ENCODE measurements at places on chromosomes 4 and X.
A peak's percentile ranks its signal among the peaks of the same experiment; 100 is the strongest.

- peak; percentile 39 for DNase-seq
These were observed at the start of gene CCNQ for GRCh38 chrX:153598541-153599191. TSS of gene CCNQ (minus strand) at chrX:153599139. CDS start at chrX:153599073, 66 bp downstream.

- no peak for DNase-seq
These were observed 619.2 kb downstream of the RAPGEF2 start for GRCh38 chr4:159722052-159722451.

- no peak for DNase-seq
These were observed 297.5 kb upstream of the DCAF8L1 start for GRCh38 chrX:28278726-28279125.

DNA sequence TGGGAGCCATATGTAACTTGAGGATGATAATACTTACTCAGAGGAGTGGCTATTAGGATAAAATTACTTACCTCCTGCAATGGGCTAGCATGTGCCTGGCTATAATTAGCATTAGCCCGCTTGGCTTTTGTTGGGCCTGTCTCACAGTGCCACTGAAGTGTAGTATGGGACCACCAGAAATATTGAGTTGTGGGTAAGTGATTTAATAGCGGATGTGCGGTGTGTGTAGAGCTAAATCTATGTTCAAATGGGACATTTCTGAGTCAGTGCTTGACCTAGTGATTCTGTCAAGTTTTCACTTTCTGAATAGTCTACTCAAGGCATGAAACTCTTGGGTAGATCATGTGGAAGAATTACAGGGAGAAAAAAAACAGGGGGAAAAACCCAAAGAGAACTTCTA, 3.5 kb upstream of the CLNK start:
- no peak for DNase-seq

DNA sequence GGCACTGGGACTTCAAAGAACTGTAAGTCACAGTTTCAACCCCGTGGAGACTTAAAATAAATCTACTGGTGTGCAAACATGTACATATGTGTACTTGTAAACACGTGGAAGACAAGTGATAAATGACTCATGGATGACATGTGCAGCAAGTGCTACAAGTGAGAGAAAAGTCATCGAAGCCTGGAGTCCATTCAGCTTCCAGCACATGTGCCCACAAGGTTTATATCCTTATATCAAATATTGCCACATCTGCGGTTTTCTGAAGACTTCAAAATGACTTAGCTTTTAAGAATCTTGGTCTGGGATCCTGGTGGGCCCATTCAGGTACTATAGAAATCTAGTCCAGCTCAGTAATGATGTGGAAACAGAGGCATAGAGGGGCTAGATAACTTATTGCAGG, 33.0 kb upstream of the TTC29 start:
- DNase-seq = no peak

- DNase-seq = no peak
These were observed 106.4 kb upstream of the NWD2 start for GRCh38 chr4:37138019-37138653.

GRCh38 chr4:168474660-168475320, 5.5 kb downstream of the DDX60L start:
- no peak for DNase-seq

DNA sequence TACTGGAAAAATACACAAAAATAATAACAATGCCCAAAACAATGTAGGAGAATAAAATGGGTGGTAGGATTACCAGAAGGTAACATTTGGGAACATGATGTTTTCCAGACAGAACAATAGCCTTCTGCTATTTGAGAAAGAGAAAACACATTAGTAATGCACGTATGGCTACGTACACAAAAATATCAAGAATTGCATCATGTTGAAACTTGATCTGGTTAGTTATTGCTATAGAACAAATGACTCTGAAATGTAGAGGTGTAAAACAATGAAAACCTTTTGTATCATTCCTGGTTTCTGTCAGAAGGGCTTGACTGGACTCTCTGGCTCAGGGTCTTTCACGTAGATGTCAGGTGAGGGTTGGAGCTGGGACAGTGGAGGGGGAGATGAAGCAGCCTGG, 1040.0 kb downstream of the FAT4 start:
- no peak for DNase-seq

DNA sequence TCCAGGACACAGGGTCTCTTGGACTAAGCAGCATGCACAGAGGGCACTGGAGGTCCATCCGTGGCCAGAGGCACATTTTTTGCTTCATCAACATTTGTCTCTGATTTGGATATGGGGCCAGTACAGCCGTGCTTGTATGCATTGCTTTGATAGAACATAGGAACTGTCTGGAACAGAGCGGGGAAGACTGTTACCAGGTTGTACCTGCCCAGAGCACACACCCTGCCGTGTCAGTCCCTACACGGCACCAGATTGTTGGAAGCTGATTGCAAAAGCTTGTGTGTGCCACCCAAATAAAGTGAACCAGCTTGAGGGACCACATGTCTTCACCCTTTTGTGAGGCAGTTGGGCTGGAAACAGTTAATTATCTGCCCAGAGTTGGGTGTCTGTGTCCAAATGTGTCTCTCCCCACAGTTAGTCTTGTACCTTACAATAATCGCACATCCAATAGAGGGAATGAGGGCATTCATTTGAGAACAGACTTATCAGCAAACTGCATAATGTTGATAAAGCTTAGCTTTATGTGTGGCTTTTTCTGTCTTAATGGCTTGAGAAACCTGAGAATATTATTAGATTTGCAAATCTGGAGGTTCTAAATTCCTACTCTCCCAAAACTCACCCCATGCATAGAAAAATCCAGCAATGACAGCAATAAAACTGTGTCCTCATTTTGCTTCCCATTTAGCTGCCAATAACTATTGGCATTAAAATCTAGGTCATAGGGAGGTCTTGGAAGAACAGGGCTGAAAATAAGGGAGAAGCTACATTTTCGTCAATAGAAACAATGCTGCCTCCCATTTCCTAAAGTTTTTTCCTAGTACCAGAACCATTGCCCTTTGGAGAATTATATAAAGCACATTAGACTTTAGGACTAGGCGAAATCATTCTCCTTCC, 21.2 kb downstream of the KLF3 start:
- no peak for DNase-seq

- no peak for DNase-seq
These were observed 5.9 kb upstream of the PLA2G12A start for GRCh38 chr4:109735566-109736365.

DNA sequence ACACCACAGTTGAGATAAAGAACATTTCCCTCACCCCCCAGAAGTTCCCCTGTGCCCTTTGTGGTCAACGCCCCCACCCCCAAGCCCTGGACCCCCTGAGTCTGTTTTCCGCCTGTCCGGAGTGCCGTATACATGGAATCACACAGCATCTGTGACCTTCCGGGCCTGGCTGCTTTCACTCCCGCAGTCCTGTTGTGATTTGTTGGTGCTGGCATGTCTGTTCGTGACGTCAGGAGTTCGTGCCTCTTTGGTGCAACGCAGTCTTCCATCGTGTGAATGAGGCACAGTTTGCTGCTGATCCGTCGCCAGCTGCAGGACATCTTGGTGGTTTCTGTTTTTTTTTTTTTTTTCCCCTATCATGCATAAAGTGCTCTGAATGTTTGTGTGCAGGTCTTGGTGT, 62.1 kb downstream of the PSAPL1 start:
- DNase-seq = no peak

DNA sequence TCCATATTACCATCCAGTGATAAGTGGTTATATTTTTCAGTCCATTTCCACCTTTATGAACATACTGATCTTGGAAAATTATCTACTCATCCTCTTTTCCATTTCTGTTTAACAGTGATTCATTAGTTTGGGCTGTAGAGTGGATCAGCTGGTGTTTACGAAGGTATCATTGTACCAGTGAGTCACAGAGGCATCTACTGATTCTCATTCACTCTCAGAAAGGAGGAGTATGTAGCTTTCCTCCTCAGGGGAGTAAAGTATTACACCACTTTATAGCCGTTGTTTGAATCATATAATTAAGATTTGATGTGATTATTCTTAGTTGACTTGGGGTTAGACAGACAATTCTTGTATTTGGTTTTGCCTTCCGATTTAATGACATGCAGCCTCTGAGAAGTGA, 74.7 kb downstream of the GALNT7 start:
- no peak for DNase-seq

DNA sequence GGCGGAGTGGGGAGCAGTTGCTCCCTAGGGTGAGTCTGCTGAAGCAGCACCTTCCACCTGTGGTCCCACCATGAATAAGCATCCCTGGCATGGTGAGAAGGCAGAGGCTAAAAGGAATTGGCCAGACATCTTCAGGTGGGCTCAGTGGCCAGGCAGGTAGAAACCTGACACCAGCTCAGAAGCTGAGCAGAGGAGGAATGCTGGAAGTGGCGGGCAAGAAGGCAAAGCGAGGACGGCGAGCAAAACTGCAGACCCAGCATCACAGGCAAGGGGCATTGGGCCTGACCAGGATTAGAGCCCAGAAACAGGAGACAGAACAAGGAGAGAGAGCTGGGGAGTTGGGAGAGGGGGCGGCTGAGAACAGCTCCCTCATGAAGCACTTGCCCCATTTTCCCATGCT, 25.3 kb downstream of the TSC22D3 start:
- no peak for DNase-seq

GRCh38 chr4:1559896-1560650, 124.0 kb downstream of the FAM53A start:
- no peak for DNase-seq

DNA sequence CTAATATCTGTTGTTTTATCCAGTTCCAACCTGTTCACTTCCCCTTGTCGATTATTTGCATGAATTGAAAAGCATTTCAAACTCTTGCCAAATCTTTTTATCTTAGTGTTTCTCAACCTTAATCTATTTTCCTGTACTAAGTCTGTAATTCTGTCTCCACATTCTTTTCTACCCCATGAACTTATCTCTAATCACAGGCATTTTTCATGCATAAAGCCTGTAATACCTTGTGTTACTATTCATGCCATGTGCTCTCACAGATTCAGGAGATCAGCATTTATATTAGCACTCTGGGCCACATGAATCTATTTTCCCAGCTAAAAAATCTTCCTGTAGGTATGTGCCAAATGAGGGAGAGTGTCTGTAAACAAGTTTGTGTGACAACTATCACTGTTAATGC, 1360.9 kb downstream of the STIM2 start:
- DNase-seq = no peak

- DNase-seq = no peak
These were observed 101.2 kb downstream of the CBR4 start for GRCh38 chr4:168908851-168909273.

DNA sequence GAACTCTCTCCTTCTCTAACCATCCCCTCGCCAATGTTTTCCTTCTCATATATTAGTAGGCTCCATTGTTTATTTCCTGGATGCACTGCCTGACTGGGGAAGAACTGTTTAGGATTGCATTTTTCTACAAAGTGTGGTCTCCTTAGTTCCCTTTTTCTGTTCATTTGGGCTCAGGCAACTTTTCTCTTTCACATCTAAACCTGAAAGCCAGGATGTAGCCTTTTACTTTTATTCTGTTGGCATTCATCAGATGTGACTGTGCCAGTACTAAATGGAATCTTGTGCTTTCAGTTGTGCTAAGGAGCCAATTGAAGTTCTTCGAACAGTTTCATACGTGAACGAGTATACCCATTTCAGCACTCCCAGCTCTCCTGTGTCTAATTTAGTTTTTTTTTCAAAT, 59.8 kb downstream of the DDIT4L start:
- DNase-seq = no peak

GRCh38 chrX:21930986-21931385, 9.5 kb upstream of the SMS start:
- DNase-seq = no peak

- peak; percentile 64 for DNase-seq
These were observed 82.0 kb downstream of the PLS3 start for GRCh38 chrX:115642895-115643530.

- DNase-seq = peak; percentile 39
These were observed 2.0 kb upstream of the MXD4 start for GRCh38 chr4:2263926-2264321.

GRCh38 chrX:15786915-15787314, 3.4 kb upstream of the ZRSR2 start:
- DNase-seq = no peak

DNA sequence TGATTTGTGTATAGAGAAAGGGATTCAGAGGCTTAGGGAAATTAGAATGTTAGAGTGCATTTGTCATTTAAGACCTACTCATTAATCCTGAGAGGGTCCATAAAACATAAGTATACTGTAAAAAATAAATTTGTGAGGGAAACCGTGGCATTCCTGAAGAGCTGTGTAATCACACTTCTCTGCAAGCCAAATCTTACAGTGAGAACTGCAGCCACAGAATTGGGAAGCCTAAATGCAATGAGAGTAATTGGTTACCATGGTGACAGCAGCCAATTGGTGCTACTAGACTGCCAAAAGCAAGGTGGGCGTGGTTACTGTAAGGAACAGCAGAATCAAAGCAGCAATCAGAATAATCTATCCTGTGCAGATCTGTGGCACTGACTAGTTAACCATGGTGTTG, 345.2 kb upstream of the GRID2 start:
- no peak for DNase-seq

- no peak for DNase-seq
These were observed 39.2 kb downstream of the FAM241A start for GRCh38 chr4:112184438-112184837.

DNA sequence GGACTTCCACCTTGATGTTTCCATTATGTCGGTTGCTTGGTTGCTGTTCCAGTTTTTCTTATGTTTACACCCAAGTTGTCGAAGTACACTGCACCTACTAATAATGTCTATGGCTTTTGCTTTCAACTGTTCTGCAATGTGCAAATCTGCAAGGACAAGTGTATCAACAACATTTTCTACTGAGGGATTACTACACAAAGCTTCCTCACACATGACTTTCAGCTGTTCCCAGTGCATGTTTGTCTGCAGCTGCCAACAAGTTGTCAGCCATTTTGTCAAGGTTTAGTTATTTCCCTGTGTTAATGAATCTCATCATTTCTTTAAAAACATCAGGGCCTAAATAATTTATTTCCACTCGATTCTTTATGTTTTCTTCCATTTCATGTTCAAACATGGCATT, 45.4 kb upstream of the UGT2A3 start:
- no peak for DNase-seq

DNA sequence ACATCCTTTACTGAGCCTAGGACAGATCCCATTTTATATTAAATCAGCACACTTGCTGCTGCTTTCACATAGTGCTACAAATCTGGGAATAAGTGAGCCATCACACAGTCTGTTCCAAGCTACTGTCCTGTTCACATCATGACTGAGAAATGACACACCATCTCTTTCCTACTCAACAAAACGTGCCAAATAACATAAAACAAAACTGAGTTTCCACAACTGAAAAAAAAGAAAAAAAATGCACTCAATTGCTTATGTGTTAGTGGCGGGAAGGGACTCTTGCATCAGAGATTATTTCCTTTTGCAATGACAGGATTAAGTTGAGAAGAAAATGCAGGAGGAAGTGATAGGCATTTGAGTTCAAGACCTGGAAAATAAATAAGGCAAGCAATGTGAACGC, 109.0 kb downstream of the SHROOM4 start:
- DNase-seq = no peak

GRCh38 chrX:37641859-37642258, 43.7 kb upstream of the XK start:
- DNase-seq = no peak

DNA sequence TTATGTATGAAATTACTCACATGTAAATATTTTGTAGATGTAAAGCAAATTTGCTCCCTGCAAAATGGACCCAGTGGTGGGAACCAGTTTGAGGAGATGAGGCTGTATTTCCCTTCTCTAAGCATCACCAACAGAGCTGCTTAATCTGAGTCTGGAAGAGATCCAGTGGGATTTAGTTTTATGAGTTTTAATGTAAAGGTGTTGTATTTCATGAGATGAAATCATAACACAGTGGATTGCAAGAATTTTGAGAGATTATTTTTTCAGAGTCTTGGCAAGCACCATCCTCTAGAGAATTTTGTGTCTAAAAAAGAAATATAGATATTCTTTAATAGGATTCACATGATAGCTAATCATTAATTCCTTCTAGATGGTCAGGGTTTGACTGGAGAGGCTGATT, 35.6 kb upstream of the SFRP2 start:
- no peak for DNase-seq

Measured in NAMALWA (cell line).